ENCODE measurements at places on chromosomes 5 and 9.

DNA sequence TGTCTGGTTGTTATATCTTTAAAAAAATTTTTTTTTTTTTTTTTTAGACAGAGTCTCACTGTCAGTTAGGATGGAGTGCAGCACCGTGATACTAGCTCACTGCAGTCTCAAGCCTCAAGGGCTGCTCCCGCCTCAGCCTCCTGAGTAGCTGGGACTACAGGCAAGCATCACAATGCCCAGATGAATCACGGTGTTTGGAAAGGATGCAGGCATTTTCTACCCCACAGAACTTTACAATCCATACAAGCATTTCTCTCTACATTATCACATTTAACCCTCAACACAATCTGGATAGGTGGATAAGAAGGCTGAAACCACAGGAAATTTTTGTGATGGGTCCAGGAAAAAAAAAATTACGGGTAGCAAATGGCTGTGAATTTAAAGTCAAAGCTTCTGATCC, 5.8 kb upstream of the PCA3 start:
- DNase-seq: no peak

GRCh38 chr5:3216386-3216785, 379.2 kb upstream of the IRX1 start:
- no peak for DNase-seq

GRCh38 chr9:124011460-124012301, at the start of gene LHX2:
TSS of gene LHX2 (plus strand) at chr9:124011768. CDS start at chr9:124012349, 581 bp downstream.
- DNase-seq: no peak

DNA sequence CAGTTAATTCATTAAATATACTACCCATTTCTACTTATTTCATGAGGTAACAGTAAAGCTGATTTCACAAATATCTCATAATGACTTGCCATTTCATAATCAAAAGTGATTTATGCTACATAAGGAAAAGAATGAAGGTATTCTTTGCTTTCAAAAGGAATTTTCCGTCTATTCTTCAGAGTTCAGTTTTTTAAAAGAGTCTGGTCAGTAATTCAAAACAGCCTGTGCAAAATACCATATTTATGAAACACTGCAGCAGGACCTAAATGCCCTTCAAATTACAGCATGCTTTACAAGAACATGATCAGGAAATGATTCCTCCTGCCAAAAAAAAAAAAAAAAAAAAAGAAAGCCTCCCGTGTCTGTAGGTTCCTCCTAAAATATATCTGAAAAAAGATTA, 154.7 kb downstream of the KIAA0825 start:
- DNase-seq: no peak

DNA sequence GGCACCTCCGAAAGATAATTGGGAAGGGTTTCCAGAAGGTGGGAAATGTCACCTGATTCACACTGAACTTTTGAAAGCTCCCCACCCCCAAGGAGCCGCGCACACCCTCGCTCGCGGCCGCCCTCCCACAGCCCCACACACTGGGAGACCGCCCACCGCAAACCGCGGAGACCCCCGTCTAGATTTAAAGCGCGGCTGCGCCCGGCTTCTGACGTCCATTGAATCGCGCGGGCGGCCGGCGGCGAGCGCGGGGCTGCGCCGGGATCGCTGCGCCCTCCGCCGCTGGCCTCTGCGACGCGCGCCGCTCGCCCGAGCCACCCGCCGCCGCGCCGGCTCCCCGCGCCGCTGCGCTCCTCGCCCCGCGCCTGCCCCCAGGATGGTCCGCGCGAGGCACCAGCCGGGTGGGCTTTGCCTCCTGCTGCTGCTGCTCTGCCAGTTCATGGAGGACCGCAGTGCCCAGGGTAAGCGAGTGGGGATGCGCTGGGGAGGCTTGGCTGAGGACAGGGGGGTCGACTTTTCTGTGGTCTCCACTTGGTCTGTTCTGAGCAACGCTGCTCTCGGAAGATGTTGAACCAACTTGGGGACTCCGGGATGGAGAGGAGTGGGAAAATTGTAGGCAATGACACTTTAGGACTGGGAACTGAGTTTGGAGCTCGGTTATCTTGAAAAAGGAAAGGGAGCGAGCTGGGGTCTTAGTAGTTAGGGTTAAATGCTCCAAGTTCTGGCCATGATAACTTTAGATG, at the start of gene FST:
FST (plus strand) TSS at position 214 of the 743 bp plus-strand sequence; CDS start at position 377, 163 bp downstream.
- DNase-seq: no peak

DNA sequence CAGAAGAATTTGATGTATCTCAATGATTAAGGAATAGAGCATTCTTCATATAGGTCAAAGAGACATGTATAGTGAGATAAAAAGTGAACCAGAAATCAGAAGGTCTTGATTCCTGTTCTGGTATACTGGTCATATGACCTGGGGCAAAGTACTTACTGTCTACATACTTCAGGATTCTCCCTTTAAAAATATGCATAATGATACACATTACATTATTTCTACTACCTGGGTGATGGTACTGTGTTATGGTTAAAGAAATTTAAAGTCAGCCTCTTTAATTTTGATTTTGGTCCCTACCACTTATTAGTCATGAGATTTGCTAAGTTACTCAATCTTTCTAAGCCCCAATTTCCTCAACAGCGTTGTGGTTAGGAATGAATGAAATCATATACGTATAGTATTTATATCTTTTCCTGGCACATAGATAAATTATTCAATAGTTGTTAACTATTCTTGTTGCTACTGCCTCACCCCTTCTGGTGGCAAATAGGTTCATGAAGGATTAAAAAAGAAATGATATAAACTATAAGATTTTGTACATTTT, 984.1 kb downstream of the TLE4 start:
- no peak for DNase-seq

GRCh38 chr9:34510497-34511468, 12.0 kb downstream of the ENHO start:
- DNase-seq: no peak

- DNase-seq: no peak
These were observed 14.4 kb upstream of the AMACR start for GRCh38 chr5:34022121-34022705.

DNA sequence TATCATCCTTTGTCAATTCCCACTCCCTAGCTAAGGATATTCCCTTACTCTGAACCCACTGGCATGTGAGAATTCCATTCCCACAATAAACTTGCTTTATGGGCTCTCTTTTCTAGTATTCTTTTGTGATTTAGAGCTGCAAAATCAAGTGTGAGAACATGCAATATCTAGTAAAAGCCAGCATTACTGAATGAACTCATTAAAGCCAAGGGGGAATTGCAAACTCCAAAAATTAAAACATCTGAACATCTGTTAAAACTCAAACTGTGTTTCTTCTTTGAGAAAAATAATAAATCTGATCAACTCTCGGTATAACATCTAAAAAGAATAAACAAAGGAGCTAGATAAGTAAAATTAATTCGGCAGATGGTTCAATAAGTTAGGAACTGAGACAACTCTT, 53.1 kb upstream of the MPDZ start:
- DNase-seq: no peak

DNA sequence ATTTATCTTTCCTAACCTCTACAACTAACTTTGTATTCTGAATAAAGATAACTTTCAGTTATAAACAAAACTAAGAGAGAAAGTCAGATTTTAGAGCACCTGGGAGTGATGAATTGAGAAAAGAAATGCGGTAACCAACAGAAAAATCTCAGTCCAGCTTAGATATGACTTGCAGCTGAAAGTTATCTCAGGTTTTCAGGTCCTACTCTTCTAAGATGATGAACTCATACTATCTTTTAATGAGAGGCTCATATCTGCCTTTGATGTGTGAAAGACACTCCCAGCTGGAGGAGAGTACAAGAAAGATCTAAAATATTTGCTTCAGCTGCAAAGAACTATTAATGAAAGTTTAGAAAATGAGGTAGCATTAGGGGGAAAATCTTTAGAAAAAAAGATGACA, 190.5 kb downstream of the DENND1A start:
- no peak for DNase-seq

DNA sequence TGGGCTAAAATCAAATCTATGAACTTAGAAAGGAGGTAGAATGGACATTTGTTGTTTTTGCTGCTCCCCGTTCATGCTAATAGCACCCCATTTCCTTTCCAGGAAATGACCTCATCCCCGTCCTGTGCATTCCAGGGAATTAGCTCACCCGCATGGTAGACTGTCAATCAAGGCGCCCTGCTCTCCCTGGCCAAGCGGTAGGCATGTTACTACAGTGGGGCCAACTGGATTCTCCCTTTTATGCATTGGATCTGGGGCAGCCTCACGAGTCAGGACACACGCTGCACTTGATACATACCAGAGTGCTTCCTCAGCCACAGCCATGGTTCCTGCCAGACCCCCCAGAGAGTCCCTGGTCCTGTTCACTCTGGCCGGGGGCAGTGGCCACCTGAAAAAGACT, 111.0 kb upstream of the PTCH1 start:
- no peak for DNase-seq

DNA sequence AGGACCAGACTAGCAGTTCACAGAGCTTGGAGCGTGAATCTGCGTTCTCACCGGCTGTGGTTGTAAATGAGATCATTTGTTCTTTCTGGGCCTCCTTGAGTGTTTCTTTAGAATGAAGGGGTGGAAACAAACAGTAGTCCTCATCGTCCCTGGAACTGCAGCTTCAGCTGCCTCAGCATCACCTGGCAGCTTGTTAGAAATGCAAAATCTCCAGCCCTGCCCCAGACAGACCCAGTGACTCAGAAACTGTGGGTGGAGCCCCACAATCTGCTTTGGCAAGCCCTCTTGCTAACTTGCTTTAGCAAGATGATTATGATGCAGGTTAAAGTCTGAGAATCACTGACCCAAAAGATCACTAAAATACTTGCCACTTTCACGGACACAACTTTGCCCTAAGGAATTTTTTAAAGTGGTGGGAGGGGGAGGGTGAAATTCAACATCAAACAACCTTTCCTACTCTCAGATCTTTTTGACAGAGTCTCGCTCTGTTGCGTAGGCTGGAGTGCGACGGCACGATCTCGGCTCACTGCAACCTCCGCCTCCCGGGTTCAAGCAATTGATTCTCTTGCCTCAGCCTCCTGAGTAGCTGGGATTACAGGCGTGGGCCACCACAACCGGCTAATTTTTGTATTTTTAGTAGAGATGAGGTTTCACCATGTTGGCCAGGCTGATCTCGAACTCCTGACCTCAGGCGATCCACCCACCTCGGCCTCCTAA, 86.0 kb downstream of the BRINP1 start:
- no peak for DNase-seq

DNA sequence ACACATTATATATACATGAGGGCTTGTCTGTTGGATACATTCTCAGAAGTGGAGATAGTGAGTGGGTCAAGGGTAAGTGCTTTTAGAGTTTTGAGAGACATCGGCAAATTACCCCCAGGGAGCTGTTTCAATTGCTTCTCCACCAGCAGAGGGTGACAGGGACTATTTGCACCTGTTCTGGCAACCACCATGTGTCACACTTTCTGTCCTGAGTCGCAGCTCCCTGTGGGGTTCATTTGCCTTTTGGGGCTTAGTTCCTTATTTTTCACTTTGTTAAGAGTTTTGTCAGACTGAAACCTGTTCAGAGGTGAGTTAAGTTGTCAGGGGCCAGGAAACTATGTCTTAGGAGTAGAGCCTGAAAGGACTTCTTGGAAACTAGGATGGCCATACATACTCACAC, 20.1 kb upstream of the SLC36A1 start:
- no peak for DNase-seq
